ENCODE measurements at places on chromosomes 11 and 22.

DNA sequence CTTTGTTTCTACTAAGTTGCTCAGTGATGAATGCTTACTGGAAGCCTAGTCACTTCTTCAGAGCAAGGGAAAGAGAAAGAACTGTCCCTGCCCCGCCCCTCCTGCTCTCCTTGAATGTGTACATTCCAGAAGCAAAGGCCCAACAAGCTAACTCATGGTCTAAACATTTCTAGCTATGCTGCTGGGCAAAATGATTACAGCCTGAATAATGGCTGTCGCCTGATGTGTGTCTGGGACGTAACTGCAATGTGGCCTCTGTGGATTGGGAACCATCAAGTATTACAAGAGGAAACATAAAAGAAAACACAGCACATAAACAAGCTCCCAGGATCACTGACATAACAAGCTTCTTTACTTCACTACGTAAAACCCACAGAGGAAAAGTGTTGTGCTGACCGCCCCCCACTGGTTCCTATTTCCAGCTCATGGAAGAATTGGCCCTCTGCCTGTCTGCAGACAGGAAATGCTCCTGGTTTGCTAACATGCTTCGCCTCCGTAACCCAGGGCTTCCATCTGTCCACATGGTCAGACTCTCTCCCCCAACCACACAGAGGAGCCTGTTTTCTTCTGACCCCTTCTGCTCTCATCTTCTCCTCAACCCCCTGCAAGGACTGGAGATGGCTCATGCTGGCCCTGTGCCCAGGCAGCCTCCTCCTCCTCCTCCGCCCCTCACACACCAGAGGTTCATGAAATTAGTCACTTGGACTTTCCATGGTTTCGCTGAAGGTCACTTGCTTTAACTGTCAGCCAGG lies 187.2 kb downstream of the MAML2 start:
- peak; percentile 94 for DNase-seq

- no peak for DNase-seq
Observed at GRCh38 chr22:16568425-16568758, 24.2 kb downstream of the CCT8L2 start.

DNA sequence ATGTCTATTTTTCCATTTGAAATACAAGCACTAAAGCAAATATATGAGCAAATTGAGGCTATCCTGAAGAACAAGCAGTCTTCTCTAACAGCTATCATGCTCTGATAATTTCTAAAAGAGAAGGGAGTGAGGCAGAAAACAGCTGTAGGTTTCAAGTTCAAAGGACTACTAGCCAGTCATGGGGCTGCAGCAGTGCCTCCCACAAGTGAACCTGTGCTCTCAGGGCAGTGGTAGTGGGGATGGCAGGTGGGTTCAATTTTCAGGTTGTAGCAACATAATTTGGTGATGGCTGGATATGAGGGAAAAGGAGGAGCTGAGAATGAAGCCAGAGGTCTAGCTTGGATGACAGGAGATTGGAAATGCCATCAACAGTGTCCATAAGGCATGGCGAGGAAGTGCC lies 93.5 kb upstream of the ARHGAP20 start:
- DNase-seq = no peak

GRCh38 chr11:28878025-28878424 lies 769.8 kb downstream of the METTL15 start:
- DNase-seq = no peak

- no peak for DNase-seq
Observed at GRCh38 chr11:90326647-90327046, 103.8 kb upstream of the CHORDC1 start.

DNA sequence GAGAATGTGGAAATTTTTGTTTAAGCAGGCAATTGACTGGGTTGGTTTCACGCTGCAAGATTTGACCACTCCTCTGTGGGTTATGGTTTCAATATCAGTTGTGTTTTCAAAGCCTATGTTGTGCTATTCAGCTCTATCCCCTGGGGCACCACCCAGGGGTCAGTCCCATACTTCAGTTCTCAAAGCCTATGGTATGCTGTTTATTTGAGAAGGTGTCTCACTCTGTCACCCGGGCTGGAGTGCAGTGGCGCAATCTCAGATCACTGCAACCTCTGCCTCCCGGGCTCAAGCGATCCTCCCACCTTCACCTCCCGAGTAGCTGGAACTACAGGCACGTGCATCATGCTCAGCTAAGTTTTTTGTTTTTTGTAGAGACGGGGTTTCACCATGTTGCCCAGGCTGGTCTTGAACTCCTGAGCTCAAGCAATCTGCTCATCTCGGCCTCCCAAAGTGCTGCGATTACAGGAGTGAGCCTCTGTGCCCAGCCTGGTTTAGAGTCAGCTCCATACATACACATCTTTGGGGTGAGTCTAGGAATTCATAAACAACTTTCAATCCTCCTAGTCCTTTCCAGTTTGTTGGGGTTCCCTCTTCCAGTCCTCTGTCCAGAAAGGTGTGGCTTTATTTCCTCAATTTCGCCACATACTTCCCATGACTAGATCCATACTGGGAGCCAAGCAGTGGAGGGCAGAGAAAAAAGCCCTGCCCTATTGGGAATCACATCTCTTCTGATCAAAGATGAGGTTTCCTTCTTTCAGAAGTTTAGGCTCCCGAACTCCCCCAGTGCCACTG lies 35.0 kb upstream of the MAPK1 start:
- no peak for DNase-seq

GRCh38 chr11:112511911-112512310 lies 251.3 kb upstream of the PLET1 start:
- DNase-seq = peak; percentile 14

- DNase-seq = no peak
Observed at GRCh38 chr11:88122956-88123355, 52.3 kb downstream of the RAB38 start.

- DNase-seq = no peak
Observed at GRCh38 chr11:82560836-82561235, 172.8 kb downstream of the FAM181B start.

DNA sequence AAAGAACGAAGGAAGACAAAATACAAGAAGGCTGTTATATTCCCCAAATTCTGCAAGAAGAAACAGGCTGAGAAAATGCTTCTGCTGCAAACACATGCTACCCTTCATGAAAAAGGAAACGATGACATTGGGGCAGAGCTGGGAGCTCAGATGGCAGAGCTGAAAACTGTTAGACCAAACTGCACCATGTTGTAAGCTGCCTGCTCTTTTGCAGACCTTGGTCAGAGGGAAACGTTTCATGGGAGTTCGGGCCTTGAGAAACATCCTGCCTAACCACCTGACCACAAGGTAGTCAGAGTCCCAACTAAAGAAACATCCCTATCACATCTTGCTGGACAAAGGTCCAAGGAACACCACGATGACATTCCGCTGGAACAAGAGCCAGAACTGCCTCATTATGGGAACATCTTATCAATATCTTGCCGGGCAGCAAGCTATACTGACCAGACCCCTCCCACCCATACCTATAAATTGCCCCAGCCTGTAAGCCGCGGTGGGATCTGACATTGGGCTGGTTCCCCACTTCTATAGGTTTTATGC lies 110.7 kb upstream of the CTSC start:
- DNase-seq = no peak

DNA sequence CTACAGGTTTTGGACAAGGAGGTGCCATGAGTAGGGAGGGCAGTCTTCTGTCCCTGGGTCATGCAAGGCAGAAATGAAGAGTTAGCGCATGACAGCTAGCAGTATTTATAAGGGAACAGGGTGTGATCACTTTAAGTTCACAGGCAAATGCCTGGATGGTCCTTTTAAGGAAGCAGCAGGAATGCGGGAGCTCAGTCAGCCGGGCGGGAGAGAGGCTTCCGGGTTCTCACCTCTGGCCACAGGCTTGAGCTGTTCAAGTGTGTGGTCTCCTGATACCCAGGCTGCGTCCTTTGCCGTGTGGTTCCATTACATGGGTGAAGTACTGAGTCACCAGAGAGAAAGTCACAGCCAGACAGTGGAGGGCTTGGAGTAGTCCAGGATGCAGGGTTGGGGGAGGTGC lies 105.4 kb downstream of the BCR start:
- DNase-seq = no peak

- DNase-seq = no peak
Observed at GRCh38 chr11:16157327-16157726, 199.0 kb downstream of the SOX6 start.

DNA sequence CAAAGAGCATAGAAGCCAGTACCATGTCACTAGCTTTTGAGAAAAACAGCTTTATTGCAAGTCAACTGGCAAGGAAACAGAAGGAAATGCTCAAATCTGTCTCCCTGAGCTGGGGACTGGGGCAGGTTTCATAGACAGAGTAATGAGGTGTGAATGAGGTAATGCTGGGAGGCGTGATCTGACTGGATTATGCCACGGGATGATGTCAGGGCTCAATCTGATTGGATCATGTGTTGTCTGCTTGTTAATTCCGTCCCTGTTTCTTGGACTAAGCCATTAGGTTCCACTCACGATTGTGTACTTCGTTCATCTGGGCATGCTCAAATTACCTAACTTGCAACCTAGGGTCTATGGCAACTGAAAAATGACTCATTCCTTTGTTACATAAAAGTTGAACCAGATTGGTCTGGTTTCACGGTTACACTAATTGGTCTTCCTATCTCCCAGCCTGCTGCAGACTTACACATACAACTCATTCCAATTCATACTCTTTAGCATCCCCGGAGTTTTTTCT lies 20.2 kb upstream of the OR10A5 start:
- DNase-seq = no peak

- DNase-seq = no peak
Observed at GRCh38 chr22:22201930-22202343, 42.6 kb upstream of the VPREB1 start.

- DNase-seq = peak; percentile 6
Observed at GRCh38 chr11:82899186-82899820, 927 bp downstream of the PRCP start.

- no peak for DNase-seq
Observed at GRCh38 chr11:2419638-2420501, 19.3 kb downstream of the TSSC4 start.

- no peak for DNase-seq
Observed at GRCh38 chr11:126383339-126384335, 28.2 kb downstream of the ST3GAL4 start.

- no peak for DNase-seq
Observed at GRCh38 chr11:65454311-65454695, 31.7 kb downstream of the NEAT1 start.

GRCh38 chr11:92527467-92527866 lies 302.8 kb downstream of the FAT3 start:
- DNase-seq = no peak

GRCh38 chr22:23183061-23183698 lies 2.9 kb downstream of the BCR start:
- no peak for DNase-seq

GRCh38 chr11:93249459-93250220 lies 51.8 kb upstream of the SLC36A4 start:
- DNase-seq = no peak

GRCh38 chr11:95711945-95712221 lies 77.7 kb downstream of the FAM76B start:
- no peak for DNase-seq

DNA sequence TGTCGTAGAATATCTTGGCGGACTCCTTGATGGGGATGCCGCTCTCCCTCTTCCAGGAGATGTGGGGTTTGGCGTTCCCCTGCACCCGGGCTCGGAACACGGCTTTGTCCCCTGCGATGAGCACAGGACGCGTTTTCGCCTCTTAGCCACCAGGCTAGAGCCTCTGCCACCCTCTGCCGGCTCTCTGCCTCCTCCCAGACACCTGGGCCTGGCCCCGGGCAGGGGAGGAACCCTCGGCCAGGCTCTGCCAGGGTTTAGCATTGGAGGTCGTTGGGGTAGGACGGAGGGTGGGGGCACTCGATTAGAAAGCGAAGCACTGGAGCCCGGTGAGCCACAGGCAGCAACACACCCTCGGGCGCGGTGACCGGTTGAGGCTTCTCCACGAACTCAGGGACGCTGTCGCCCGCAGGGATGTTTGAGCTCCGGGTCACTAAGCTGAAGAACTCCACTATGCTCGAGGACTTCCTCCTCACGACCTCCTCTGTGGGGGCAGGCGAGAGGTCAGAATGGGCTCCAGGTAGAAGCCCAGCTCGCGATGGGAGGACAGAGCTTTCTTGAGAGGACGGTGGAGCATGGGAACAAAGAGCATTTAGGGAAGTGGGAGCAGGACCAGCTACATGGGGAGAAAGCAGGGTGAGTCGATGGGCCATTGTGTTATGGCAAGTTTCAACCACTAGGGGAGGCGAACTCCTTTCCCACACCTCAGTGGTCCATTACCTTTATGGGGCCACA lies 4.3 kb downstream of the IGSF22 start:
- DNase-seq = peak; percentile 36

GRCh38 chr11:85805387-85805786 lies 5.6 kb downstream of the SYTL2 start:
- DNase-seq = no peak
